Stimulated activated CD8-positive, alpha-beta memory T cell treated with anti-CD3 and anti-CD28 coated beads, Interleukin-4, amount 100 ng/mL, for 4 hours (primary cell): ENCODE measurements at places on chromosomes 2 and 18.
A peak's percentile ranks its signal among the peaks of the same experiment; 100 is the strongest.

GRCh38 chr2:106197878-106198277 lies 3.8 kb upstream of the UXS1 start:
- no peak for DNase-seq

DNA sequence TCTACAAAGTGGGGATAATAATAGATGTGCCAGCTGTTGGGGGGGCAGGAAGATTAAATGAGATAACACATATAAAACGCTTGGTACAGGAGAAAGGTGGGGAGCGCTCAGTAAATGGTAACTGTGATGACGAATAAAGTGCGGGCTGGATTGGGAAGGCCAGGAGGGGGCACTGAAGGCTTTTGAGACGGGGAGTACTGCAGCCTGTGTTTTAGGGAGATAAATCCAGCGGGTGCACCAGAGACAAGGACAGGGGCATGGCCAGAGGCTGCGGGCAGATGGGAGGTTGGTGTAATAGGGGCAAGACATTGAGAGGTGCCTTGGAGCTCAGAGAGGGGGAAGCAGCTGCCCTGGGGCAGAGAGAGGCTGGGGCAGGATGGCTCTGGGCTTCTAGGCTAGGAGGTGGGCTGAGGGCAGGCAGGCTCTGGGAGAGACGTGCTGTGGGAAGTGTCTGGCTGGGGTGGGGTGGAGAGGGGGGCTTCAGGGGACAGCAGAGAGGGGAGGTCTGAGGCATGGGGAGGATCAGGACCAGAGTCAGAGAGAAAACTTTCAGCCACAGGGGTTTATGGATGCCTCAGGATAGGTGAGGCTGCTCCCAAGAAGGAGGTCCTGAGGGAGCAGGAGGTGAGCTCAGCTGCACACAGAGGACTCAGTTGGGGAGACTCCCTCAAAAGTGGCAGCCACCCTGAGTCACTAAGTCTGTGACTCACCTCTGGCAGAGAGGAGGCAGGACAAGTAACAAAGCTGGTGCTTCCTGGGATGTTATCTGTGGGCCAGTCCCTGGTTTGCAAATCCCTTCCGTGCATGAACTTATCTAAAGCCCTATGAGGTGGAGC lies 18.8 kb downstream of the TEX44 start:
- DNase-seq, result peak; percentile 32

DNA sequence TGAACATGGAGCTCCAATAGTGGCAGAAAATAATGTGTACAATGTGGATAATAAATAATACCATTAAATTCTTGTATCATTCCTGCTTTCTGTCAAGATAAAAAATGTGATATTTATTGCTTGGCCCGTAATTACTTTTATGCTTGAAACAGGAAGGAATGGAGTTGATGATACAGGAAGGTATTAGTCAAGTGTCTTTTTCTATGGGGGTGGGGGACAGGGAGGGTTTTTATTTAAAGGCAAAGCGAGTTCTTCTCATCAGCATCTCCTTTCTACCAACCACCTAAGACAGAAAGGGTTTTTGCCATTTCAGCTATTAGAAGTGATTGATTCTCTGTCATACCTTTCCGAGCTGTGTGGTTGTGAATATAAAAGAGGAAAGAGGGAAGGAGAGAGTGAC lies 135.3 kb downstream of the DCC start:
- DNase-seq, result no peak

DNA sequence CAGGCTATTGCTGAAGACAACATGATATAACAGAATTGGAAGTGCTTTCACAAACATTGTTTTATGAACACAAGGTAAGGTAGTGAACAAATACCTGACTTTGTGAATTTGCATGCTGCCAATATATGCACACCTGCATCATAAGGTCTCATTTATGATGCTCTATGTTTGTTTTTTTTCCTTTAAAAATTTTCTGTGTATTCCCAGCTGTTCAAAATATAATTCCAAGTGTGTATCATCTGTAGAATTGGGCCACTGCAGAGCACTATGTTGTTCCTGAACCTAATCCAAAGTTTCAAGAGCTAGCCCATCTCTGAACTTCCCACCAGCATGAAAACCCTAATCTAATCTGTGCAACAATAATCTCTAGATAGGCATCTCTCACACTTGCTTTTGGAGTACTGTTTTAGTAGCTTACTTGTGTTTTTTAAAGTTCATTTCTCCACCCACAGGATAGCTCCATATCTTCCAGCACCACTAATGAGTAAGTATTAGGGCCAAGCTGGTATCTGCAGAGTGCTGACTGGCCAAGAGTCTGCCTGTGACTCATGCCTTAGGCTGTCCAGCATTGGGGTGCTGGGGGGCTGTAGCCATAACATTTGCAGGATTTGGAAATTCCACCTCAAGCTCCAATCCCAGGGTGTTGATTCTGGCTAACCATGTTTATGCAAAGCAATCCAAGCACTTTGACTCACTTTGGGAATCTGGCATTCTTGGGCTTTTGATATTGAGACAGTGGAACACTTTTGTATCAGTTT lies 208.2 kb upstream of the REV1 start:
- DNase-seq, result no peak

GRCh38 chr2:26562811-26563645 lies 78.1 kb downstream of the CIB4 start:
- no peak for DNase-seq
